SK-N-SH (cell line): ENCODE measurements at places on chromosomes 4 and X. TPM values are rescaled to one million over a fixed set of nuclear protein-coding genes. Genes with fewer than 3 reads are reported as not detected.

The PPP1R2C gene
- polyA plus RNA-seq = not detected in 2 replicates

GRCh38 chrX:69289046-69289792 is 124.0 kb upstream of the PJA1 start:
- DNase-seq = no peak
- H3K27ac ChIP-seq = no peak overlapping the region
- H3K36me3 ChIP-seq = no peaks in the 10 kb centered on the region
- H3K4me1 ChIP-seq = no peaks in the 10 kb centered on the region; the same call in 1 of the 2 replicates

The ADAMTS3 gene
- polyA plus RNA-seq = 0.99 and 1.3 TPM in 2 replicates

The L1CAM gene
- polyA plus RNA-seq = 1.9 and 2.0 TPM in 2 replicates

DNA sequence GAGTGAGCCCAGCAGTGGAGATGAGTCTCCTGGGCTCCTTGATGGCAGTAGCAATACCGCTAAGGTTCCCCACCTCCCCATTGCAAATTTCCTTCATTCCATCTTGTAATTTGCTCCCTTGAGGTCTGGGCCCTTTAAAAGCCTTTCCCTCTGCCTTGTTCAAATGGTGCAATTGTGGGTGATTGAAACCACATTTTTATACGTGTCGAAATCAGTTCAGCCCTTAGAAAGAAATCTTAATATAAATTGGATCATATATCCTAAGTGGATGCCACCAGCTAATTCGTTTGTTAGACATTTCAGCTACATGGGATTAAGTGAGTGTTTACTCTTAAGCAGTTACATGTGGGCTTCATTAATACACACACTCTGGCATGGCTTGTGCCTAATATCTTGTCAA is 68.6 kb downstream of the NHS start:
- H3K4me3 ChIP-seq = no peak overlapping the region
- no peak overlapping the region for H3K27ac ChIP-seq

DNA sequence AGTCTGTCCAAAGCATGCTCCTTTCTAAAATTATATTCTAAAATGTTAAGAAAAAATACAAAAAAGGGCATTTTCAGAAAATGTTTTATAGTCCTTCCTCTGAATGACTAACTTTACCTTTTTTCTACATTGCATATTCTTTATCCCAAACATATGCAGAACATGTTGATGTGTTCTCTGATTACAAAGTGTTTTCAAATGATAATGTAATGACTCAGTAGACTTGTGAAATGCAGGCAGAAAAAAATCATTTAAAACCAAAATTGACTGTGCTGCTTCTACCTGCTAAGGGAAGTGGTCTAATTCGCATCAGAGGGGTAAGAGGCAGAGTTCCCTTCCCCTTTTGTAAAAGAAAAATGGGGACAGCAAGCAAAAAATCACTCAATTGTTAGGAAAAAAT is 22.7 kb upstream of the YTHDC1 start:
- H3K36me3 ChIP-seq = no peaks in the 10 kb centered on the region
- H3K4me3 ChIP-seq = no peak overlapping the region
- H3K27ac ChIP-seq = no peak overlapping the region

DNA sequence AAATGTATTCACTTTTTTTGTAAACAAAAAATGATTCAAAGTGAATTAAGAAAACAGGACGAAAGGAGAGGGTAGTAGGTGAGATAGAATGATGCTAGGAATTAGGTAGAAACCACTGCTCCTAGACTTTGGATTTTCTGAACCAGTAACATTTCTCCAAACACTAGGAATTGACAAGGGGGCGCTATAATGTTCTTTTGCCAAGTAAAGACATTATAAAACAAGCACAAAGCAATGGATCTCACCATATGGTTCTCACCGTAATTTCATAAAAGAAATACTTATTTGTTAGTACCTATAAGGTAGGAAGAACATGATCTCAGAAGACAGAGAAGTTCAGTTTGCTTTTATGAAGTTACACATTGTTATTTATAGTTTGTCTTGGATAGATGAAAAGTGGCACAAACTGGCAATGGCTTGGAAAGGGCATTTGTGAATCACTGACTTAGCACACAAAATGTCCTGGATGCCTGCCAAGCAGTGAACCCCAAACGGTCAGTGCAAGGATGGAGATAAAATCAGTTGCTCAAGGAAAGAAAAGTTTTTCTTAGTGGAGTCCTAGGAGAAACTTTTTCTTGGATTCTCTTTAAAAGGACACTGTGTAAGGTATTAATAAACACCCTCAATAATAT is 8.1 kb upstream of the TBC1D1 start:
- H3K27ac ChIP-seq = no peak overlapping the region
- H3K4me1 ChIP-seq = no peaks in the 10 kb centered on the region
- peaks cover 18% of the 10 kb centered on the region; the same call in 1 of the 2 replicates for H3K27me3 ChIP-seq
- no peak overlapping the region for H3K4me3 ChIP-seq

DNA sequence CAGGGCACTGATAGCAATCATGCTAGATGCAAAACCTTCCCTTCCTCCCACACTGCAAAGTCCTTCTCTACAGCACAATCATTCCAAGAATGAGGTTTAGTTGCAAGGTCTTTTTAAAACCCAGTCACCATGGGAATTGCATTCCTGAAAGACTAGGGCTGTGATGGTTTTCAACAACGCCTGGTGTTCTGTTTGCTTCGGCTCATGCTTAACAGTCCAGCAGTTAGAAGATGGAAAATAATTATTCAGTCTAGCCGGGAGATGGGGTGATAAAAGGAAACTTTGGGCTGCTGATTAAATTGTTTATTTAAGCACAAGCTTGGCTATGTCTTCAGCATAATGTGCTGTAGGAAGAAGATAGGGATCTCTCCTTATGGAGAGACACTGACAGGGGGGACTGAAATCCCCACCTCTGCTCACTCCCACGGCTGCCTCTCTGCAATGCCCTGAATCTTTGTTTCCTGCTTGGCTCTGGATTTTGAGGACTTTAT is 211.4 kb downstream of the MID1IP1 start:
- no peak overlapping the region; the same call in 1 of the 2 replicates for H3K27ac ChIP-seq
- no peak overlapping the region for H3K4me3 ChIP-seq
- H3K36me3 ChIP-seq = no peaks in the 10 kb centered on the region
- H3K27me3 ChIP-seq = no peaks in the 10 kb centered on the region
- no peaks in the 10 kb centered on the region for H3K4me1 ChIP-seq

GRCh38 chr4:52588771-52589591 is 70.1 kb downstream of the USP46 start:
- H3K4me3 ChIP-seq = no peak overlapping the region
- H3K4me1 ChIP-seq = no peaks in the 10 kb centered on the region
- no peak overlapping the region for H3K27ac ChIP-seq
- DNase-seq = no peak
- no peaks in the 10 kb centered on the region for H3K27me3 ChIP-seq
- peaks cover under 1% of the 10 kb centered on the region for H3K36me3 ChIP-seq

The MMRN1 gene
- not detected in 2 replicates for polyA plus RNA-seq

The MAML3 gene
- polyA plus RNA-seq = 5.3 and 5.6 TPM in 2 replicates

GRCh38 chr4:34878961-34879360 is 1365.4 kb downstream of the ARAP2 start:
- H3K27me3 ChIP-seq = no peaks in the 10 kb centered on the region
- no peaks in the 10 kb centered on the region for H3K36me3 ChIP-seq
- DNase-seq = no peak
- H3K27ac ChIP-seq = no peak overlapping the region
- H3K4me1 ChIP-seq = no peaks in the 10 kb centered on the region
